ENCODE measurements at places on chromosomes 7 and 10.

- DNase-seq: no peak
Measured at GRCh38 chr10:125145636-125146035, 14.7 kb downstream of the CTBP2 start.

DNA sequence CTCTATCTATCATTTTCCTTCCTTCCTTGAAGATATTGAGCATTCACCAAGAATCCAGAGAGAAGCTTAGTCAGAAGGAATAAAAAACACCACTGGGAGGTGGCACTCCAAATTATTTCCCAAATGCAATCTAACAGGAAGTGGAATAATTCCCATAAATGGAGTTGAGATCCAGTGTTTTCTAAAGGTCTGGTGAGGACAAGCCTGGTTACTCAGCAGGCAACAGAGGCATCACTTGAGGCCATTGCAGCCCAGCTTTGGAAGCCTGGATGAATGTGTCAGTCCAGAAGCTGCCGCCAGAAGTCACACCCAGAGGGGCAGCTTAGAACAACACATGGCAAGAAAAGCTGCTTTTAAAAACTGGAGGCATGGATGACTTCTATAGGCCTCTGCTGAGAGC, 288.9 kb upstream of the KLF6 start:
- peak; percentile 68 for DNase-seq

DNA sequence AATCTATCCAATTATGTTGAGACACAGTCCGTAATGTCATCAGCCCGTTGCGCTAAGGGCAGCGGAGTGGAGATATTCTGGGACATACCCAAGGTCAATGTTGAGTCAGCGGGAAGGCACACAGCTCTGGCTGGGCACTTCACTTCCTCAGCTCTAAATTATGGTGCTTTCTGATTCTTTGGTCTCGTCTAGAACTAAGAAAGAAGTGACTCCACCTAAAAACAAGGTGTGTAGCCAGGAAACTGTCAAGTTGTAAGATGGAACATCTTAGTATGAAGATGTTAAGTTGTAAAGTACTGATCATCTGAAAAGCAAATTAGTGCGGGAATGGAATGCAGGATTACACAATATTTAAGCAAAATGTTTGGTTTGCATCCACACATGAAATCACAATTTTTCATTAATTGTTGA, 43.1 kb downstream of the BAIAP2L1 start:
- peak; percentile 53 for DNase-seq

DNA sequence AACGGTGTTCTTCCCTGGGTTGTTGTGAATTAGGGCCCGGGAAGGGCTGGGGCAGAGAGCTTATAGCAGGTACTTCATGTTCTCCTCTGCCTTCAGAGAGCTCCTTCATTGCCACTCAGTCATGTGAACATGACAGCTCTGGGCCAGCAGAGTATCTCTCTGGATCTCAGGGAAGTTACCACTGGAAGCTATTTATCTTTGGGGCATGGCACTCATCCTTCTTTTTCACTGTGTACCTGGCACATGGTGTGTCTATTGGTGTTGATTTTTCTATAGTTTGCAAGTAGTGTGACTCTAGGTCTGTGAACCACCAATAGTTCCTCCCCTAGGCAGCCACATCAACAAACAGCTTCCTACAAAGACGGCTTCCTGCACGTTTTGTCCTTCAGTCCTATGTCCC, 156.6 kb downstream of the PKD1L1 start:
- DNase-seq: no peak

GRCh38 chr10:106740071-106740470, 424.4 kb downstream of the SORCS1 start:
- DNase-seq: no peak

- DNase-seq: no peak
Measured at GRCh38 chr10:89992575-89992974, 291.2 kb downstream of the KIF20B start.

DNA sequence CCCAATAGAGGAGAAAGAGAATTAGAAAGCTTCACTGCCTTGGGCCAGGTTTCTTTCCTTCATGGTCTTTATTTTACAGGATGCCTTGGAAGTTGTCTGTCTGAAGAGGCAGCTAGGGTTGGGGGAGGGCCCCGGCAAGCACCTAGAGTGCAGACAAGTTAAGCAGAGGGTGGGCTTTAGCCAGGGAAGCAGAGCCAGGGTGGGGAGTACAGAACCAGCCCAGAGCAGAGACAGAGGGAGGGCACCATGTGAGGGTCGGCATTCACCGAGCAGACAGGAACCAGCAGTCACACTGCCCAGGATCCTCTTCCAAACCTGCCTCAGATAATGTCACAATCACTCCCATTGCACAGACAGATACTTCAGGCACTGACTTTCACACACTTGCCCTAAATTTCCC, 75.9 kb downstream of the ADARB2 start:
- no peak for DNase-seq

GRCh38 chr10:75851580-75852345, 420.3 kb downstream of the LRMDA start:
- DNase-seq: no peak

DNA sequence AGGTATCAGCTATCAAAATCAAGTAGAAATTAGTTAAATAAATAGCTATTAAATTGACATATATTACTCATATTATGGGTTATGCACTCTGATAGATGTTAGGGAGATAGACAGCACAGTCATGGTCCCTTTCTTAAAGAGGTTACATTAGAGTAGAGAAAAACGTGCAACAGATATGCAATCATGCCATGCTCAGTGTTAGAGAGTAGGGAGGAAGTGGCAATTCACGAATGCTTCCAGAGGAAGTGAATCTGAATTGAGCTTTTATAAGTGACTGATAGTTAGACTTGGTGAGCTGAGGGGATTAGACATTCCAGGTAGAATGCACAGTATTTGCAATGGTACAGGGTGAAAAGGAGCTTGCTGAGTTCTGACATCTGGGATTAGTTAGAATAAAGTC, 349.8 kb downstream of the NXPH1 start:
- DNase-seq: no peak

GRCh38 chr7:2659556-2660358, 28.0 kb downstream of the TTYH3 start:
- no peak for DNase-seq

DNA sequence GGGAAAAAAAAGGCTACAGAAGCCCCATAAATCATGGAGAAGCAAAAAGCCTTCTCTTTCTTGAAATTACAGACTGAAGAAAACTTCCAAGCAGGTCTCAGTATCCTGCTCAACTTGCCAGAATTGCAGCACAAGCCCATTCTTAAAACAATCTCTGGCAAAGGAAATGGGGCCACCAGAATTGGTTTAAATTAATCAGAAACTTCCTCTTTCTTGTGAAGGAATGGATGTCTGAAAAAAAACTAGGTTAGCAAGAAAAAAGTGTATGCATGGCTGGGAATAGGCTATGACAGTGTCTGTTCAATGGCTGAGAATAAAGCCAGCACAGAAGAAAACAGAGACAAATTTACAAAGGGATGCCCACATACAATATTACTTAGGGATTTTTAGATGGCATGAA, 59.1 kb downstream of the TFEC start:
- DNase-seq: no peak

Measured in renal cortical epithelial cell (primary cell).